Diencephalon (tissue), 1 donor: ENCODE measurements at places on chromosomes 5 and 9. TPM values are rescaled to one million over a fixed set of nuclear protein-coding genes. Genes with fewer than 3 reads are reported as not detected.

Gene WWC1
- 36.2 TPM for total RNA-seq

Gene TRPM6
- 2.5 TPM for total RNA-seq

Gene C9orf152
- not detected for total RNA-seq

Gene FGF1
- 22.4 TPM for total RNA-seq

Gene TRIM32
- 26.5 TPM for total RNA-seq

Gene RUSC2
- 56.3 TPM for total RNA-seq

Gene QRFP
- total RNA-seq = not detected

Gene GABBR2
- 128 TPM for total RNA-seq

Gene MACROH2A1
- 121 TPM for total RNA-seq

Gene ABHD17B
- total RNA-seq = 75.0 TPM

Gene ANKRD31
- 1.2 TPM for total RNA-seq

Gene SHISAL2B
- 0.92 TPM for total RNA-seq

Gene FOXD1
- 2.1 TPM for total RNA-seq

Gene ZNF484
- total RNA-seq = 56.7 TPM

Gene PAM
- 218 TPM for total RNA-seq

Gene ADCY2
- total RNA-seq = 32.3 TPM

Gene MEF2C
- total RNA-seq = 104 TPM

Gene CDH9
- 57.4 TPM for total RNA-seq
